Trophoblast cell (in vitro differentiated cells and primary cell): ENCODE measurements at places on chromosomes 2 and 18.

DNA sequence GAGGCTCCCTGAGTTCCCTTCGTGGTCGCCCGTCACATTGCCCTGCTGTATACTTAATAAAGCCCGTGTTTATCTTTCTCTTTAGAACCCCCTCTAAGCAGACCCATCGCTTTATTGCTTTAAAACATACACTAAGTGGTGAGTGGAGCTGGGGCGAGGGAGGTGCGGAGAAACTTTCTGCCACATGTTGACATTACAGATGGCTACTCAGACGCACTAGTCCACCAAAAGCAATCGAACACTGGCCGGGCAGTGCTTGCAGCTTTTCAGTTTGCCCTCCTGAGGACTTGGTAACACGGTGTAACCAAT lies 859 bp upstream of the COLEC12 start:
- H3K4me1 ChIP-seq = peaks cover 14% of the 10 kb centered on the region
- H3K4me3 ChIP-seq = no peak overlapping the region
- H3K27ac ChIP-seq = no peak overlapping the region

GRCh38 chr18:62152844-62153243 lies 34.0 kb downstream of the PIGN start:
- no peaks in the 10 kb centered on the region for H3K4me1 ChIP-seq
- H3K27me3 ChIP-seq = no peaks in the 10 kb centered on the region
- no peak for DNase-seq
- H3K36me3 ChIP-seq = no peaks in the 10 kb centered on the region
- H3K27ac ChIP-seq = no peak overlapping the region

DNA sequence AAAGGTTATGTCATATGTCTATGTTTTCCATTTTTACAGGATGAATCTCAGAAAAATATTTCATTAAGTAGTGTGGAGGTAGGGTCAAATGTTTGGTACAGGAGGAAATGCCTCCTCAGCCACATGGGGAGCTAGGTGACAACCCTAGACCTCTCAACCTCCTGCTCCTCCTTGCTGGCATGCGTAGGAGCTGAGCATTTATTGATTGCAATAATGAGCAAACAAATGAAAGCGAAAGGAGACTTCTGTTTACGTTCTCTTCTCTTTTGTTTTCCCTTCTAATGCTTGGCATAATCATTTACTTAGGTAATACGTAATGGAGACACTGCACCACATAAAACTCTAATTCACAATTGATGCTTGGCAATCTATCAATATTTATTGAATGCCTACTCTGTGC lies 95.1 kb upstream of the CCBE1 start:
- H3K27ac ChIP-seq = no peak overlapping the region
- no peak for DNase-seq
- H3K4me3 ChIP-seq = no peak overlapping the region
- no peaks in the 10 kb centered on the region for H3K4me1 ChIP-seq

DNA sequence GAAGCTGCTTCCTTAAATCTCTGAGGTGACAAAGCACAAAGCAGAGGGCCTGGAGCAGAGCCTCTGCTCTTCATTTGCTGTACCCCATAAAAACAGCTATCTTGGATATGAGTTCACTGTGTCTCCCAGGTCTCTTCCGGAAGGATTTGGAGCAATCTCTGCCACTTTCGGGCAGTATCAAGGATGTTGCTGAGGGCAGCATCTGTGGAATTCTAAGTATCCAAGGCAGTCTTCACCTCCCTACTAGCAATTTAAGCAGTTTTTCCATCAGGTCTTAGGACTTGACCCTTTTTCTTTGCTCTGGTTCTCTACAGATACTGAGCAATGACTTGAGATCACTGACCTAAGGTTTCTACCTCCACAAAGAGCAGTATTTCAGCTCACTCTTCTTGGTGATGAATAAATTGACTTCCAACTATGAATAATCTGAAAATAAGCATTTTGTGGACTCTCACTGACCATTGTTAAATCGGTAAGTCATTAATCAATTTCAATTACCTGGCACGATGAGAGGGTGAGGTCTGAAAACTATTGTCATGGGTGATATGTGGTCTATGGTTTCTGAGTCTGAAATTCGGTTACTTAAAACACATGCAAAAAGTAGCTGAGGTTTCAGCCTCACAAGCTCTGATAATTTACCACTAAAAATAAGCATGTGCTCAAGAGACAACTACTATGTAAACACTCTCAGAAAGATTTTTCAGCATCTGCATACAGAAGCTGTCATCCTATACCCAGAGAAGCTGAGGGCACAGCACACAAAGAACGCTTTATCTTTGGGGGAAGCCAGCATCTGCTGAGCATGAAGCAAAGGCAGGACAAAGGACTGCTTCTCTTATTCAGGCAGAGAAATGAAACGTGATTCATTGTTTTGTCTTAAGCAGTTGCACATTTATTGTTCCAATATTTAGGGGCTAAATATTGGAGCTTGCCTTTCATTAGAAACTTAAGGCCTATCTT lies 32.1 kb upstream of the SPATS2L start:
- no peaks in the 10 kb centered on the region for H3K27me3 ChIP-seq
- H3K27ac ChIP-seq = no peak overlapping the region

DNA sequence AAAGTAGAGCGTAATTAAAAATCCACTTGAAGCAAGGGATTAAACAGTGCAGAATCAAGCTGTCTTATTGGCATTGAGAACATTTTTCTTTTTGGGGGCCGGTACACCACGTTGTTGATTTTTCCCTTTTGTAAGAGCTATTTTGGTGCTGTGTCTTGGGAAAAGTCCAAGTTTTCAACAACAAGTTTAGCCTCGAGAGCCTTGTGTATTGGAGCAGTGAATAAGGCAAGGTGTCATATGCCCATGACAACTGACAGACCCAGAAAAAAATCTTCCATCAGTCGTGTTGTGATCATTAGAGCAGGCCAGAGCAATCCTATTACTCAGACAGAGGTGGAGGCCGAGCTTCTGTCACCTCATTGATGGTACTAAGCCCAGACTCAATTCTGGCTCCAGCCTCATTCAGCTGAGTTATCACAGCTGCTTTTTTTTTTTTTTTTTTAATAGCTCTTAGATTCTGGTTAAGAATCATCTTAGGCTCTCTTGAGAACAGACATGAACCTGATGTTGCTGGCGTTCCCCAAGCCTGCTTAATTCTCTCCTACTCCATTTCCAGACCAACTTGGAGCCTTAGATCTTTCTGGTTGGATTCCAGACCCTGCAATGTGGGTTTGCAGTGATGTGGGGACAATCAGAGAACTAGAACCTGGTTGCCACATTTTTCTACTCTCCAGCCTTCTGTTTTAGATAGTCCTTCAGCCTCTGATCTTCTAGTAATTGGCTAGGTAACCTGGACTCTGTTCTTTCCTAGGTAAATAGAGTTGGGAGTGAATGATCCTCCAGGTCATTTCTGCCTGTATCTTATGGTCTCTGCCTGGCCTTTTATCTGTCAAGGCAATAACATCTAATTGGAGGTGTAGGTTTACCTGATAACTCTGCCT lies 43.1 kb downstream of the MOGAT1 start:
- H3K27ac ChIP-seq = no peak overlapping the region
- DNase-seq = no peak
- no peaks in the 10 kb centered on the region for H3K27me3 ChIP-seq
- peaks cover 2% of the 10 kb centered on the region for H3K4me1 ChIP-seq
- no peak overlapping the region for H3K4me3 ChIP-seq

- H3K36me3 ChIP-seq = no peaks in the 10 kb centered on the region
- H3K27ac ChIP-seq = no peak overlapping the region
- H3K27me3 ChIP-seq = no peaks in the 10 kb centered on the region
Observed at GRCh38 chr18:43596105-43596712, 318.9 kb upstream of the SYT4 start.

DNA sequence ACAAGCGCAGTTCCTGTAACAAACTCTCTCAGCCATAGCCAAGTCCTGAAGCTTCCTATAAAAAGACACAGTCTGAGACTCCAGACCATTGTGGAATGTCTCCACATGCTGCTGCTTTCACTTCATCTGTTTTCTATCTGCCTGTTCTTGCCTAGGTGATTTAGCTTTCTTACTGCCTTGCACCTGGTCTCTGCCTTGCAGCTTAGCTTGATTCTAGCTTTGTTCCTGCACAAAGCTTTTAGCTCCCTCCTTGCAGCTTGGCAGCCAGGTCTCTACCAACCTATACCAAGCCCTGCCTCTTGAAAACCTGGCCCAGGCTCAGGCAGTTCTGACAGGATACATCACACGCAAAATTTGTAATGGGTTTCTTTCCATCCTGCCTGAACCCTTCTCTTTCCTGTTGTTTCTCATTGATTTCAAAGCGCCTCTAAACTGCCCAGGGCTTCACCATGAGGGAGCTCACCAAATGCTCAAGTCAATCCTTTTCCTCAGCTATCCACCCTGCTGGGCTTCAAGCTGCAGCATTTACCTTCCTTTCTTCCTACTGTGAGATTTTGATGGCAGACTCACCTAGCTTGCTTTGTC lies 941.3 kb upstream of the NXPH2 start:
- no peaks in the 10 kb centered on the region for H3K36me3 ChIP-seq
- peak overlapping the region; percentile 16 for H3K27ac ChIP-seq
- no peaks in the 10 kb centered on the region for H3K27me3 ChIP-seq

DNA sequence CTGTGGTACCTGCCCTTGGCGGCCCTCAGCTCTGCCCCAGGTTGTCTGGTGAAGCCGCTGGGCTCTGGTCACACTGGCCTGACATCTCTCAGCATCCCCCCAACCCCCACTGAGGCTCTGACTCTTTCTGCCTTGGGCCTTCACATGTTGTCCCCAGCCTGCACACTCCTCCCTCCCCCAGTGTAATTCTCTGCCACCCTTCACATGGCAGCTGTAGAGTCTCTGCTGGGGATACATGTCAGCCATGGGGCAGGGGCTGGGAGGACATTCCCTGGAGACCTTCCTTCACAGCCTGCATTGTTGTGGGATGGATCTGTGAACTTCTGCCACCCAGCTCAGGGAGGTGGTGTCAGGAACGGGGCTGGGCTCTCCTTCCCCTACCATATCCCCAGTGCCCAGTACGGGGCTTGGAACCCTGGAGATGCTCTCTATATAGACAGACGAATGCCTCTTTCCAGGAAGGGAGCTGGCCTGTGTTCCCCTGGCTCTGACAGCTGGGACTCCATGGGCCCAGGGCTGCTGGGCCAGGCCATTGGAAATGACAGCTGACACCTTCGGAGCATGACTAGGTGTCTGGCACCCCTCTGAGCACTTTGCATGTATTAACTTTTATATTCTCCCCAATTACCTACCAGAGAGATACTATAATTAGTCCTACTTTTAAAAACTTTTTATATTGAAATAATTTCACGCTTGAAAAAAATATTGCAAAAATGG lies 151.5 kb downstream of the INHBB start:
- H3K4me3 ChIP-seq = no peak overlapping the region
- no peak for DNase-seq
- no peaks in the 10 kb centered on the region for H3K36me3 ChIP-seq
- H3K27ac ChIP-seq = no peak overlapping the region
- no peaks in the 10 kb centered on the region for H3K4me1 ChIP-seq

DNA sequence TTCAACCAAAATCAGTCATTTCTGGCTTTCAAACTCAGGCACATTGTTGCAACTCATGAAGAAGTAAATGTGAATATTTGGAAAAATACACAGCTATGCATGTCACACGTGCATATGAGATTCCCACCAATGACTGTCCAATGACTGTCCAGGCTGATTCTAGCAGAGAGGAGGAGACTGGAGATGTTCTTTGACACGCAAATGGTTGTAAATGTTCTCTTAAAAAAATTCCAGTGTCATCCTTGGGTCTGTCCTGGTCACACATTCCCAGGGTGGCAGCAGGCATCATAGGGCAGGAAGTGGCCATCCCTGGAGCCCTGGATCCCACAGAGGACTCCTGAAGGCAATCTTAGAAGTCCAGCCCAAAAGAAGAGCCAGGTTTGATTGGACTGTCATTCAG lies 40.9 kb downstream of the TWIST2 start:
- no peak for DNase-seq
- no peaks in the 10 kb centered on the region for H3K36me3 ChIP-seq
- H3K4me1 ChIP-seq = no peaks in the 10 kb centered on the region
- H3K27me3 ChIP-seq = no peaks in the 10 kb centered on the region
- no peak overlapping the region for H3K27ac ChIP-seq

DNA sequence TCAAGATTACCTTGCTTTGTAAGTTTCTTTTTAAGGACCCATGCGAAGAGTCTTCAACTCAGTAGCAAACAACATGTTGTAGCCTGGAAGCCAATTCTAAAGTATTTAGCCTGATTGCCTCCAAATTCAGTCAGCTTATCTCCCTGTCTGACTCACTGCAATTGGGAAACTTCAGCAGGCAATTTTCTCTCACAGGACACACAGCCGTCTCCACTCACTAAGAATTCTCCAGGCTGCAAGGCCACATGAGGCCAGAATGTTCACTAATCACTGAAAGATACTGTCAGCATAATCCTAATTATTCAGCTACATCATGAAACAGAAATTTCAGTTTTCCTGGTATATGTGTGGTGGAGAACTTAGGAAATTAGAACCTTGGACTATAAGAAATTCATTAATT lies 78.1 kb upstream of the PDE1A start:
- H3K36me3 ChIP-seq = no peaks in the 10 kb centered on the region
- peak; percentile 74 for DNase-seq
- no peak overlapping the region for H3K27ac ChIP-seq
- no peak overlapping the region for H3K4me3 ChIP-seq
- peaks cover 3% of the 10 kb centered on the region for H3K4me1 ChIP-seq

GRCh38 chr2:51971136-51971535 lies 939.2 kb upstream of the NRXN1 start:
- no peaks in the 10 kb centered on the region for H3K4me1 ChIP-seq
- H3K27me3 ChIP-seq = no peaks in the 10 kb centered on the region
- no peaks in the 10 kb centered on the region for H3K36me3 ChIP-seq
- no peak overlapping the region for H3K4me3 ChIP-seq

DNA sequence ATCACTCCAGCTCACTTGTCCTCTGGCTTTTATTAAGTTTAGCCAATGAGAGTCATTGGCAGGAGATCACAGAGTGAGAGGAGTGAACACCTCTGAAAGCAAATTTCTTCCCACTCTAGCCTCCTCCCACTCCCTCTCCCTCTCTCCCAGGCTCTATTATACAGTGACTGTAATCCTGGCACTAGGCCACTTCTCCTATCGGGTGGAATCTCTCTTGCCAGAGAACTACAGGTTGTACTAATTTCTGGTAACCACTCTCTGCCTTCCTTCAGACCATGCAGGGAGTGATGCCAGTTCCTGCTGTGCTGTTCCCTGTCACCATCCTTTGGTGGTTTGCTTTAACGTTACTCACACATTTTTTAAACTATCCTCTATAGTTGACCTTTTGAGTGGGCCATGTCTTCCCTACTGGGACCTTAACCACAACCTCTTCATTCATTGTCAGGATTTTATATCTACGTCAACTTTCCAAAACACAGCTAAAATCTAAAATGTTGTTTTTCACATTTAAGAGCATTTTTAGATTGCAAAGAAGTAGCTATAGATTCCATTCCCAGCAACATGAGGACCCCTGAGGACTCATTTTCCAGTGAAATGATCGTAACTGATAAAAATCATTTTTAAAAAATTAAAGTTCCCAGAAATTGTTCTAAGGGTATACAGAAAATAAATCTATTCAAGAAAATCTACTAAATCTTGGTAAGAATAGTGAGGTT lies 217.1 kb downstream of the MREG start:
- no peak overlapping the region for H3K27ac ChIP-seq
- H3K4me3 ChIP-seq = no peak overlapping the region
- DNase-seq = no peak
- H3K27me3 ChIP-seq = no peaks in the 10 kb centered on the region
- no peaks in the 10 kb centered on the region for H3K36me3 ChIP-seq

- no peak overlapping the region for H3K27ac ChIP-seq
- no peak overlapping the region for H3K4me3 ChIP-seq
- no peaks in the 10 kb centered on the region for H3K4me1 ChIP-seq
- H3K27me3 ChIP-seq = no peaks in the 10 kb centered on the region
- DNase-seq = no peak
- H3K36me3 ChIP-seq = no peaks in the 10 kb centered on the region
Observed at GRCh38 chr18:65934874-65935273, 184.1 kb downstream of the CDH7 start.
